Activated CD4-positive, alpha-beta T cell treated with anti-CD3 and anti-CD28 coated beads, Interleukin-2, amount 50 U/mL, for 4 hours (primary cell): ENCODE measurements at places on chromosomes 5 and 9.

- no peak for DNase-seq
Observed at GRCh38 chr5:168793841-168794837, 215.0 kb upstream of the PANK3 start.

- DNase-seq: no peak
Observed at GRCh38 chr9:129586245-129586644, 34.7 kb downstream of the C9orf50 start.

- DNase-seq: no peak
Observed at GRCh38 chr5:178314061-178314660, 81.6 kb upstream of the PHYKPL start.

- no peak for DNase-seq
Observed at GRCh38 chr5:88390096-88390441, 121.4 kb upstream of the TMEM161B start.

GRCh38 chr9:136429683-136430491, 9.8 kb downstream of the INPP5E start:
- DNase-seq: no peak

GRCh38 chr9:121836366-121836885, 185.0 kb downstream of the DAB2IP start:
- no peak for DNase-seq

DNA sequence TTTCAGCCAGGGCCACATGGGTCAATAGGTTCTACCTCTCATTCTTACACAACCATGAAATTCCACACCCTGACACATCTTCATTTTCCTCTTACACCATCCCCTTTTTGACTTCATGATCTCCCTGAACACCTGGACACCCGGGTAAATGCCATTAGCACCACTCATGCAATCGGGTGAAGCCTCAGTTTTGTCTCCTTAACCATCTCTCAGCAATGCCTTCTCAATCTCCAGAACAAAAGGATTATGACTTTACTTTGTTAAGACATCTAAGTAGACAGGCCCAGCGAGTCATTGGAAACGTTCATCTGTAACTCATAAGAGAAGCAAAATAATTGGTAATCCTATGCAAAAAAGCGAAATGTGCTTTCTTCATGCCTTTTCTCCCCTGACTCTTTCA, 49.9 kb downstream of the ADAMTS12 start:
- no peak for DNase-seq
